ENCODE measurements at places on chromosomes 3 and 15.

GRCh38 chr3:57948080-57948671 lies 60.0 kb upstream of the FLNB start:
- no peak for DNase-seq

GRCh38 chr3:188370081-188370830 lies 216.3 kb downstream of the LPP start:
- no peak for DNase-seq

- DNase-seq, result no peak
Measured at GRCh38 chr15:78392430-78392829, 45.6 kb upstream of the IREB2 start.

DNA sequence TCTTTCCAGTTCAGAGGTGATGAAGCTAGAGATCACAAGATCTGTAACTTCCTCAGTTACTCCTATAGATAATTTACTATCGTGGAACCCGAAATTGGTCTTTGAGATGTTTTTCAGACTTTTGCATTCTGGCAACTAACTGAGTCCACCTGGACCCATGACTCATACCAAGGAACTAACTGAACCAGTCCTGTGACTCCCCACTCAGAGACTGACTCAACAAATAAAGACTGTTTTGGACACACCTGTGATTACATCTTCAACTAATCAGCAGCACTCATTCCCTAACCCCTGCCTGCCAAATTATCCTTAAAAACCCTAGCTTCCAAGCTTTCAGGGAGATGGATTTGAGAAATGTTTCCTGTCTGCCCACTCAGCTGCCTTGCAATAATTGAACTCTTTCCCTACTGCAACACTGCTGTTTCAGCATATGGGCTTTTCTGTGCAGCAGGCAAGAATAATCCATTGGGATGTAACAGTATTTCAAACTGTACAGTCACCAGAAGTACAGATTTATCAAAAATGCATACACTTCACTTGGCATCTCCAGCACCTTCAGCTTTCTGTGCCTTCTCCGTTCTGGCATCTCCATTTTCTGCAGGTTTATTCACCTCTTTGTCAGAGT lies 57.7 kb downstream of the GATM start:
- DNase-seq, result no peak

- DNase-seq, result no peak
Measured at GRCh38 chr15:49904296-49904695, 214.7 kb downstream of the ATP8B4 start.

GRCh38 chr3:23608650-23609049 lies 197.1 kb upstream of the UBE2E1 start:
- DNase-seq, result no peak

DNA sequence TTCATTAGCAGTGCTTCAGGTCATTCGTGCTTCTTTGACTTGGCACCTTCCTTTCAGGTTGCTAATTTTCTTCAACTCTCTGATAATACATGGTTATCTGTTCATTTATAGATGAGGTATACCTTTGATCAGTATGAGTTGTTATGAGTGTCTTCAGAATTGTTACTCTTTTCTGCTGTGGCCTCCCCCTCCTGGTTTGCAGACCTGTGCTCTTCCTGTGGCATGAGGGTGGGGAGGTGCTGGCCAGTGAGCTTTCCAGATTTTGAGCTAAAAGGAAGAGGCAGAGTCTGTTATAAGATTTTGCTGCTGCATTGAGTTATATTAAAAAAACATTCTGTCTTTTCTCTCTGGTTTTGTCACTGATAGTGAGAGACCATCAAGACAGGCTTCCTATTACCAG lies 30.8 kb upstream of the GOLGA6L9 start:
- no peak for DNase-seq

GRCh38 chr15:47959617-47960413 lies 161.0 kb upstream of the SLC24A5 start:
- no peak for DNase-seq

DNA sequence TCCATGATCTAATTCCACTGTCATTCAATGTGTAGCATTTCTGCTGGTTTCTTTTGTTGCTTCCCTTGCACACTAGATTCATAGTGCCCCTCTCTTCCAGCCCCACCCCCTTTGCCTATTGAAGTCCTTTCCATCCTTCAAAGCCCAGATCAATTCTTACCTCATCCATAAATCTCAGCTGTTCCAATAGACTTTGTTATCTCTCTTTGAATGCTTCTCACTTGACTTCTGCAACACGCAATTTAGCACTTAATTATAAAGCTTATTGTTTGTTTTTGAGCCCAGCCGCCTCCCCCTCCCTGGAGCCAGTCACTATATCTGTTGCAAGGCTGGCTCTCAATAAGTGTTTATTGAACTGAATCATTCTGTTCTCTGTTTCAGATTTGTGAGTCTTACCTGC lies 174.6 kb upstream of the TBL1XR1 start:
- DNase-seq, result no peak

- no peak for DNase-seq
Measured at GRCh38 chr3:49329186-49329585, 10.7 kb downstream of the USP4 start.

DNA sequence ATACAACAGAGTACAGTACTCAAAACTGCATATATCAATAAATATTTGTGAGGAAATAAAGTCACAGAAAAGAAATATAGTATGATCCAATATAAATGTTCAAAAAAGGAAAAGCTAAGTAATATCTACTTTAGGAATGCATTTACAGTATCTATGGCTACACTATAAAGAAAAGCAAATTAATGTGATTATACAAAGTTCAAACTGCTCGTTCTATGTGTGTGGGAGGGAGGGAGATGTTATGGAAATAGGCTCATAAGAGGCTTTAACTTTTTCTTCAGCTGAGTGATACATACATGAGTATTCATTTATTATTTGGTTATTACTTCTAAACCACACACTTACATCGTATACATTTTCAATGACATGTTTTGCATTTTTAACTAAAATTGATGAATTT lies 377.7 kb upstream of the AGTR1 start:
- DNase-seq, result no peak

- no peak for DNase-seq
Measured at GRCh38 chr15:68149059-68149458, 56.1 kb downstream of the CALML4 start.

DNA sequence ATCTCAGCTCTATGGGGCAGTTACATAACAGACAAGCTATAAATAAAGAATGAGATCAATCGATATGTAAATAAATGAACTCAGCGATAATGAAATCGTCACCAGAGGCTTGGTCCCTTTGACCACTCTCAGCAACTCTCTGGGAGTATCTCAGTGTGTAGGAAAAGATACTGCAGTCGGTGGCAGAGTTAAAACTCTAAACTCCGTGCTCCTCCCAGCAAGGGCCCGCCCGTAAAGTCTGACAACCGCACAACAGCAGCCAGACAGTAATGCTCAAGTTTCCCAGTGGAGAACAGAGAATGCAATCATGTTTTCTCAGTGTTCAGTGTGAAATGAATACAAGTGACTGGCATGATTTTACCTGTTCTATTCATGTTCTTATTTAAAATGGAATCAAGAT lies 28.3 kb upstream of the IGF1R start:
- no peak for DNase-seq

- DNase-seq, result no peak
Measured at GRCh38 chr15:33380406-33380805, 69.6 kb downstream of the RYR3 start.

DNA sequence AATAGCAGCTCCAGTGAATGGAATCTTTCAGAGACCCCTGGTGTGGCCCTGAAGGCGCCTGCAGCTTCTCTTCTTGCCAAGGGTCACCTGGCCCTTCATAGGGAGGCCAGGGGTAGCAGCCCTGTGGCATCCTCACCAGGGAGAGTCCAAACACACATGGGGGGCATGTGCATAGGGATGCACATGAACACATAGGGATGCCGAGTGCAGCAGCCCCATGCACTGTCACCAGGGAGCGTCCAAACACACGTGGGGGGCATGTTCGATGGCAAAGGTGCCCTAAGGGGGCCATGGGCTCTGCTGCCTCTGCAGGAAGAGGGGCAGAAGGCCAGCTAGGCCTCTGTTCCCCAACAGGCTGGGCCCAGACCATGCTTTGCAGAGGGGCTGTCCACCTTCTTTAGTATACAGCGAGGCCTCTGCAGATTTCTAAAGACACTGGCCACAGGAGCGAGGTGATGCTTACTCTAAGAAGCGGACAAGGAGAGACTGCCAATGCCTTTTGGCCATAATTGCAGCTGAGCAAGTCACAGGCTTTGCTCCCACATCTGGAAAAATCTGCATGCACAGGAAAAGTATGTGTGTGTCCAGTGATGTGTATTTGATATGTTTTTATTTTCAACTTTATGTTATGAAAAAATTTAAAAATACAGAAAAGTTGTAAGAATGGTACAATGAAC lies 21.0 kb downstream of the ANAPC13 start:
- DNase-seq, result no peak

DNA sequence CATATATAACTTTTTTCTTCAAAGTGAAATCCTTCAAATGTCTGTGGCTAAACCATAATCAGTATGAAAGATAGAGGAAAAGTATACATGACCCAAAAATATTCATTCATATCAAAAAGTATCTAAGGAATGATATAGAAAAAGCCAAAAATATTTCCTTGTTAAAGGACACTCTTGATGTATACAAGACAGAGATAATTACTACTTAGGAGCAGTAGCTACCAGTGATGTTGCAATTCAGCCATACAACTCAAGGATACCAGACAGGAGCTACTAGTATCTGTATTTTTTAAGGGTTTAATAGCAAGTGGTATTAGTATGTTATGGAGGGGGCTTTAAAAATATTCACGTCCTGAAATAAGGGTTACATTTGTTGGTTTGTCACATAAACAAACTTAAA lies 37.0 kb downstream of the FBXL22 start:
- no peak for DNase-seq

DNA sequence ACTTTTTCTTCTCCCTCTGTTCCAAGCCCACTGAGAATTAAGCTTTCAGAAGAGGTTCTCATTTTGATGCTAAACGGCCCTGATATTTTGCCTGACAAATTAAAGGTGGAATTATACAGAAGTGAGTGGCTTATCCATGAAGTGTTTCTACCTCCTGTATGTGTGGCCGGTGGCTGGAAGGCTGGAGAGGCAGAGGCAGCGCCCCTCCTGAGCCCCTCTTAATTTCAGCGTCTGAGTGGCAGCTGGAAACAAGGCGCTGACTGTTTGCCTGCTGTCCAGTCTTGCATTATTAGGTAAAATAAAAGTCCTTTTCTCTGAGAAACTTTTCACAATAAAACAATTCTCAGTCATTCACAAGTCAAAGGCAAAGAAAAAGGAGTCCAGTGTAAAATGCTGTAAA lies 685.7 kb downstream of the MCTP2 start:
- no peak for DNase-seq

DNA sequence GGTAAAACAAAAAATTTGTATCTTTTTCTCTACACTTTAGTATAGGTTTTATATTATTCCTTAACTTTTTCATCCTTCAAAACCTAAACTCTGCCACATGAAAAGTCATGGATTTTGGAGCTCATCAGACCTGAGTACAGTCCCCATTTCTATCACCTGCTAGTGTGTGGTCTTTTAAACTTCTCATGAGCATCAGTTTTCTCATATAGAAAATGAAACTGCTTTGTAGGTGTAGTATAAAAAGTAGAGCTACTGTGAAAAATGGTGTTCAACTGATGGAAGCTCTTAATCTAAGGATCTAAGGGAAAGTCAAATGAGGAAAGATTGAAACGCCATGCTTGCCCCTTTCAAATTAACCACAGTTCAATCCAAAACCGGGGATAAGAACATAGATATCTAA lies 686.5 kb downstream of the MECOM start:
- DNase-seq, result no peak

GRCh38 chr15:79136434-79137046 lies 46.0 kb upstream of the RASGRF1 start:
- no peak for DNase-seq

GRCh38 chr15:33500432-33501195 lies 189.8 kb downstream of the RYR3 start:
- no peak for DNase-seq

DNA sequence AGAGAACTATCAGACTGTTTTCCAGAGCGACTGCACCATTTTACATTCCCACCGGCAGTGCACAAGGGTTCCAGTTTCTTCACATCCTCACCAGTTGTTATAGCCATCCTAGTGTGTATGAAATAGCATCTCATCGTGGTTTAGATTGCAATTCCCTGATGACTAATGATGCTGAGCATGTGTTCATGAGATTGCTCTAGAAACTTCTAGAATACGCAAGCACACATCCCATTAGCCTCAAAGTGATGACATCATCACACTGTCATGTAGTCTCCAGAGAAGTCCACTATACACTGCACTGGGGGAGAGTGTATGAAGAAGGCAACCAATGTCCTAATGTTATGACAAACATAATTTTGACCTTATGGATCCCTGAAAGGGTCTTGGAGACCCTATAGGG lies 30.1 kb downstream of the FBLN2 start:
- no peak for DNase-seq

DNA sequence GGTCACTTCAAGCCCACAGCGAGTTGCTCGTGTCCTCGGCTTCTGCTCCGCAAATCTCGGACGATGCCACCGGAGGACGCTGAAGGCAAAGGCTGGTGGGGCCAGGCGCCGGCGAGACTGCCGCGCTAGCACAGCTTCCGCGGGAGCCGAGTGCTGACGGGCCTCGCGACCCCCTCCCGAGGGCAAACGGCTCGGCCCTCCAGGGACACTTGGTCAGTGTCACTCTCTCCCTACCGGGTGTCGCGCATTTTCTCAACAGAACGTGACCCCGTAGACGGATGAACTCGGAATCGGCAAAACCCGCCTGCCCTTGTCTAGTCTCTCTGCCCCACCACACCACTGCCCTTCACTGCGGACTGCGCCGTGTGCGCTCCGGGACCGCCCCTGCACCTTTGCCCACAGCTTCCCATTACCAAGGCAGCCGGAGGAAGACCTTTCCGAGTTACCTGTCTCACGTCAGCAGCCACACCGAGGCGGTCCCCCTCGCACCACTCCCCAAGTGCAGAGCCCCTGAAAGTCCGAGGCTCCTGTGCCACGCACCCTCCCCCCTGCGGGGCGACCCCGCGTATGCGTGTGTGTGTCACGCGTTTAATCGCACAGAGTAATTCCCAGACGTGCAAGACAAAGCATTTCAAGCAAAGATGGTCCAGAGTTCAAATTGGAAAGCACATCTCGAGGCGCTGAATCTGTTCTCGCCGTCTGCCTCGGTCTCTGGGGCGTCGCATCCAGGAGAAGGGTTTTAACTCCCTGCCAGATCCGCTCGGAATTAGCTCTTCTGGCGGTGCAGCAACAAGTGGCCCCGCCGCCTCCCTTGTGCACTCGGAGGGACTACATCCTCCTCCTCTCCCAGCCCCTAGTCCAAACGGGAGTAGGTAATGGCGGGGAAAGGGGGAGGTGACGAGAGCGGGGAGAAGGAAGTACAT lies 245.0 kb upstream of the TOPAZ1 start:
- no peak for DNase-seq

DNA sequence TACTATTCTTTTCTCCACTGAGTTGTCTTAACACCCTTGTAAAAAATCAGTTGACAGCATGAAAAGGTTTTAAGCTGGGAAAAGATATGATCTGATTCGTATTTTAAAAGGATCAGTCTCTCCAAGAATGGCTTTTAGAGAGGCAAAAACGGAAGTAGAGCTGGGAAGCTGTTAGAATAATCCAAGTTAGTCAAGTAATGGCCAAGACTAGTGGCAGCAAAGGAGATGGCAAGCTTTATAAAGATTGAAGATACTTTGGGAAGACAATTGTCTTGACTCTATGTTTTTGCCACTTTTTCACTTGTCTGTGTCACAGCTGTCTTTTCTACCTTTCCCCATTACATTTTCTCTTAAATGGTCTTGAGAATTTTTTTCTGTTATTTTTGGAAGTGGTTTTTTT lies 243.5 kb upstream of the MANF start:
- no peak for DNase-seq

Measured in stimulated activated naive B cell treated with anti-CD40 and anti-IgM and Interleukin-4, amounts not matched to agents 10 μg/mL and 1 μg/mL and 100 μg/mL, for 72 hours (primary cell).